ENCODE measurements at places on chromosomes 3 and 15. TPM values are rescaled to one million over a fixed set of nuclear protein-coding genes. Genes with fewer than 3 reads are reported as not detected.

GRCh38 chr15:75776065-75776423 lies 63.4 kb upstream of the CSPG4 start:
- DNase-seq: no peak

DNA sequence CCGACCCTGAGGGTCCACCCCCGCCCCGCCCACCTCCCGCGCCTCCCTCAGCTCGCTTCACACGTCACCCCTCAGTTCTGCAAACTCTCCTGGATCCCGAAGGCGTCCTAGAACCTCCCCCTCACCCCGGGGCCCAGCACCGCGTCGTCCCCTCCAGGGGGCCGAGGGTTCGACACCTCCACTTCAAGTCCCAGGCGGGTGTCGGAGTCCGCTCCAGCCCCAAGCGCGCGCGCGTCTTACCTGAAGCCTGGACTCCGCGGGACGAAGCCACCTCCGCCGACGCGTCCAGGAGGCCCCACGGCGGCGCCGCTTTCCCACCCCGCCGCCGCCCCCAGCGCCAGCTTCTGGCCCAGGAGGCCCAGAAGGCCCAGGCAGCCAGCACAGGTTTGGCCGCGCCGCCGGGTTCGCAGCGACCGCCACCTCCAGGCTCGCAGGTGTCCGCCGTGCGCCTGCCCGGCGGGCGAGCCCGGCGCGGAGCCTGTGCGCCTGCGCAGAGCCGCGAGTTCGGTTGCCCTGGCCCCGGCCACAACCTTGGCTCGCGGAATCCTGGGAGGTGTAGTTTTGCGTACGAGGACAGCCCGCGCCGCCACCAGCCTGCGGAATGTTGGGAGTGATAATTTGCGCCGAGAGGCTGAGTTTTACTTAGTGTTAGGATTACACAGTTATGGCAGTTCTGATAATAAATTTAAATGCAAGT lies at the start of gene POMGNT2:
Gene POMGNT2 (minus strand): TSS at position 484 of the 697 bp plus-strand sequence. CDS start 24,648 bp downstream, outside the sequence.
- DNase-seq: peak; percentile 95

DNA sequence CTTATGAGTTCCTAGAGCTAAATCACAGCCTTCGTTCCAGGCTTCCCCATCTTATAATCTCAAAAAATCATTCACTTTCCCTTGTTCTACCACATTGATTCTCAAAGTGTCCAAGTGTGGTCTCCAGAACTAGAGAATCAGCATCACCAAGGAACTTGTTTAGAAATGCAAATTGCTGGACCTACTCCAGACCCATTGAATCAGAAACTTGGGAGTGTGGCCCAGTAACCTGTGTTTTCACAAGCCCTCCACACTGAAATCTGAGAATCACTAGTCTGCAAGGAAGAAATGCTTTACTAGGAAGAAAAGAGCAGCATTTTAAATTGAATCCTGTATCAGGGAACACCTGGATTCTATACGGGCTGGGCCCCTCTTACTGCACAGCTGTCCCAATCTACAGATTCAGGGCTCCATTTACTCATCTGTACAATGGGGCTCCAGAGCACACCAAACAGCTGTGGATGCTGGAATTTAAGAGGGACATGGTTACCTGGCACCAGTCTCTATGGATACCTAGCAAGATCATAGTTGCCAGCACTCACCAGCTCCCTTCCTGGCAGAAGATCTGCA lies 3.9 kb downstream of the MEGF11 start:
- DNase-seq: no peak

DNA sequence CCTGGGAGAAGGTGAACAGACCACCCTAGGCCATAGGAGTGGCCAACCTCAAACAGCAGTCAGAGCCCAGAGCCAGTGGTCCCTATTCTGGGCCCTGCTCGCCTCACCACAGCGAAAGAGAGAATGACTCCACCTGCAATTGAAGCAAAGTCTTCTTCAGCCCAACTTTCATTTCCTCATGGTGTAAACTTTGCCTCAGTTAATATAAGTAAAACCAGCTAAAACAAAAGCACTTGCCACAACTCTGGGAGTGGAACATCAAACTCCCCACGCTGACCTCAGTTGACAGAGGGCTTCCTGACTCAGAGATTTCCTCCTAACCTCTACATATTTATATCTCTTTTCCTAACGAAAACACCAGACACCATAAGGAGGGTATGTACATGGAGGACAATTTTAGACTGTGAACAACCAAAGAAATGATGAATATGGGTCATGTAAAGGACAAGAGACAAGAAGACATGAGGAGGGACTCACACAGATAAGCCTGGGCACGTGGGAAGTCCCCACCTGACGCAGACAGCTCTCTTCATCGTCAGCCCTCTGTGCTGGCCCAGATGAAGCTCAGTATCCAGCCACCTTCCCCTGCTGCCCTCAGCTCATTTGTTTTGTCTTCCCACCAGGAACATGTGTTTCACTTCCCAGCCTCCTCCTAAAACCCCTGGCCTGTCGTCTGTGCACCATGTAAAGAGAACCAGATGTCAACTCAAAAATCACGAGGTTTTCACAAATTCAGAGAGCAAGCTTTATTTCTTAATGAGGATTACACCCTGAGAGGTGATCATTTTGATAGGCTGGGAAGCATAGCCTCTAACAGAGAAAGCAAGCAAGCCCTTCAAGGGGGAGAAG lies 140.9 kb downstream of the KCNMB2 start:
- no peak for DNase-seq

- no peak for DNase-seq
Measured at GRCh38 chr3:152176241-152176640, 92.5 kb upstream of the MBNL1 start.

DNA sequence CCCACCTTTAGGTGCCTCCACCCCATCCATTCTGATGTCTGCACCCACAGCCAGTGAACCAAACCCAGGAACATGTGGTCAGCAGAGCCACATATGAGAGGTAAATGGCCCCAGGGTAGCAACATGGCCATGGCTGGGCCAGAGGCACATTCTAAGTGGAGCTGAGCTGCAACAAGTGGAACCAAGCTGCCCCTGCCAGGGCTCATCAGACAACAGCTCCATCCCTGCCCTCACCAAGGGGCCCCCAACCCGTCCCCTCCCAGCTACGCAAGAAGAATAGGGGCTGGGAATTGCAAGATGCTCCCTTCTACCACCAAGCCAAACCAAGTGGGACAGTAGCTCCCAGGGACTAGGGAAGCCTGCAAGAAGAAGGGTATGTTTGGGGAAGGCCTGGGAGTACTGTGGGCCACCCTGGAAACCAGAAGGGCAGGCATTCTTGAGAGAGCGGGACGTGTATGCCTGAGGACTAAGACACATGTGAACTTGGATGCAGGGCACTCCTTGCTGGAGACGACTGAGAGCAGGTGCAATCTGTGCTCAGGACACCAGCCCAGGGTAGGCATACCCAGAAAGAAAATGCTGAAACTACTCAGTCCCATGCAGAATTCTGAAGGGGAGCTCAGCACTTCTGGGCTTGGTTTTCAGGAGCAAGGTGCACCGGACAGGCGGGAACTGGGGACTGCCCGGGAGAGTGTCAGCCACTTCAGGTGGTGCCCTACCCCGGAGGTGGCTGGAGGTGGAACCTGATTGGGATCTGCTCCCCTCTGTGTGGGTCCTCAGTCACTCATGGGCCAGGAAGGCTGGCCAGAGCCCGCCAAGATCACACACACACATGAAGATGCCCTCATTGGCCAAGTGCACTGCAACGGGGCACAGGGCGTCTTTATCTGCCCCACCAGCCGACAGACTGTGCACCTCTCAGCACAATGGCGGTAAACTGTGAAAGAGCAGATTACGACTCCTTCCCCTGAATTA lies 9.5 kb downstream of the MYL3 start:
- DNase-seq: no peak

DNA sequence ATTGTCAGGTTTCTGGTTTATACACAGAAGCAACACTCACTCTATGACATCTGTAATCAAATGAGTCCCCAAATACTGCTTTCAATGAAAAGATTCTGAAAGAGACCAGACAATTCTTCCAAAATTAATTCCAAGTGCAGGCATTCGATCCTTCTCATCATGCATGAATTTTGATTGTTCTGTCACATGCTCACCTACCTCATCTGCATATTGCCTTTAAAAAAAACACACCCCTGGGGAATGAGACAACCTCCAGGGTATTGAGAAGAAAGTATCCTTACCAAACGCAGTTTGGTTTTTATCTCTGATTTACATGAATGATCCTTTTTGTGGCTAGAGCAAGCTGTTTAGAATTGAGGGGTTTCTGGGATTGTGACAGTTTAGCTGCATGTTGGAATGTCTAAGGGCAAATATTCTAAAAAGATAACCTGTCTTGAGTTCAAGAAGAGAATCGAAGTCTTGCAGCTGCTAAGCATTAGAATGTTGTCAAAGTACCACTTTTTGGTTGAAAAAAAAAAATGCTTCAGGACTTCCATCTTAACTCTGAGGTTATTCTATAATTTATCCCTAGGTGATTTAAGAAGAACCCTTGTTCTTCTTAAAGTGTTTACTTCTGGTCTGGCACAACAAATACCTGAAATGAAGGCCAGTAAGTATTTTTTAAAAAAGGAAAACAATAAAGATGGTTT lies 653.1 kb downstream of the RBMS3 start:
- no peak for DNase-seq

- no peak for DNase-seq
Measured at GRCh38 chr3:41681479-41681878, 280.4 kb downstream of the ULK4 start.

- no peak for DNase-seq
Measured at GRCh38 chr3:174639406-174639805, 219.7 kb upstream of the NAALADL2 start.

Gene GOLGA8J
- not detected for total RNA-seq

Gene GABRB3
- total RNA-seq: 3.2 TPM

Gene MCF2L2
- total RNA-seq: 1.1 TPM

Gene TRIM71
- not detected for total RNA-seq

Gene CFAP161
- 6.6 TPM for total RNA-seq

Gene KY
- total RNA-seq: 0.88 TPM

Gene THSD4
- 59.5 TPM for total RNA-seq
